ENCODE measurements at places on chromosomes 13 and 19. TPM values are rescaled to one million over a fixed set of nuclear protein-coding genes. Genes with fewer than 3 reads are reported as not detected.

ATP4A gene
- not detected for total RNA-seq

CD22 gene
- total RNA-seq = 3.2 TPM

DAND5 gene
- total RNA-seq = not detected

ZNF846 gene
- 3.7 TPM for total RNA-seq

ONECUT3 gene
- not detected for total RNA-seq

FOSB gene
- total RNA-seq = 5.5 TPM

APOC4 gene
- total RNA-seq = not detected

KCTD12 gene
- total RNA-seq = 4.3 TPM

SEMA6B gene
- not detected for total RNA-seq

GRIN2D gene
- total RNA-seq = 0.25 TPM

SIAH3 gene
- 0.10 TPM for total RNA-seq

PGLYRP2 gene
- 0.34 TPM for total RNA-seq

RASGRP4 gene
- total RNA-seq = 0.86 TPM

CYP2A6 gene
- not detected for total RNA-seq

TNFSF11 gene
- not detected for total RNA-seq

PAF1 gene
- 44.2 TPM for total RNA-seq

CYP4F2 gene
- total RNA-seq = not detected

CFAP97D2 gene
- not detected for total RNA-seq

CGB8 gene
- total RNA-seq = not detected

TLE6 gene
- total RNA-seq = 0.54 TPM

MAP3K10 gene
- 21.9 TPM for total RNA-seq

EPS8L1 gene
- 4.1 TPM for total RNA-seq

COX7A1 gene
- not detected for total RNA-seq

NLRP5 gene
- total RNA-seq = not detected

PCP2 gene
- total RNA-seq = 1.9 TPM

RAB3D gene
- 9.4 TPM for total RNA-seq

TEX101 gene
- not detected for total RNA-seq

TPP2 gene
- total RNA-seq = 85.8 TPM

HIPK4 gene
- 0.07 TPM for total RNA-seq

THSD8 gene
- total RNA-seq = 13.0 TPM

SLC25A41 gene
- total RNA-seq = 0.44 TPM

FCAR gene
- total RNA-seq = not detected

PSG5 gene
- not detected for total RNA-seq

ZNF285 gene
- not detected for total RNA-seq

TNFSF9 gene
- 5.8 TPM for total RNA-seq

C19orf67 gene
- 0.32 TPM for total RNA-seq

TJP3 gene
- 1.3 TPM for total RNA-seq

IRGC gene
- not detected for total RNA-seq

B3GNT8 gene
- 1.1 TPM for total RNA-seq

MAST1 gene
- 1.1 TPM for total RNA-seq

PPP1R15A gene
- total RNA-seq = 38.1 TPM

KIR2DL3 gene
- 0.34 TPM for total RNA-seq
